CD4-positive, alpha-beta T cell treated with Interleukin-6 for 4 hours (primary cell): ENCODE measurements at places on chromosomes 2 and 18.

DNA sequence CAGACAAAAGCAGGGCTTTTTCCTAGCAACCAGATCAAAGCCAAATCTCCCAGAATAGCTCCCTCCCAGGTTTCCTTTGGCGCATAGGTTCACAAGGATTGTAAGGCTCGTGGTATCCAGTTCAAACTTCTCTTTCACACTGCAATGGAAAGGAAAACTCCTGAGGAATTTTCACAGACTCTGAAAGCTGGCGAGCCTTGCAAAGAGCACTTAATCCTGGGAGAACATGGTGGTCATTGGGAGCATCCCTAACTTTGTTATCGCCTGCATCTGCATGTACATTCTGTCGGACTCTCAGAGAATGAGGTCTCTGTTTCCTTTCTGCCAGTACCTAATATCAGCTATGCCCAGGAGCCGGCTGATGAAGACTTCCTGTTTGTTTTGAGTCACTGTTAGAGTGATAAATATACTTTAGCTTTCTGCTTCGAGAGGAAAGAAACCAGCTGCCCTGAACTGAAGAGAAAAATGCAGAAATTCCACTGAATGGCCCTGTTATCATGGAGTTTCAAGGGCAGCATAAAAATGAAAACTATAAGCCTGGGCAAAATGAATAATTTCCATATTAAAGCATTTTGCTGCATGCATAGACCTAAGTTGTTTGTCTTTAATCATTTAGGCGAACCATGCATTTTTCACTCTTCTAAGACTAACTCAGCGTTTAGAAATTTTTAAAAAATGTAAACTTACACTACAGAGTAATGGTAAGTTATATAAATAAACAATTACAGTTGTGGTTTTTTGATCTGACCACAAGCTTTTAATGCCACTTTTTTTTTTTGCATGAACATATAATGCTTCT is 76.4 kb upstream of the ZEB2 start:
- no peak for DNase-seq

DNA sequence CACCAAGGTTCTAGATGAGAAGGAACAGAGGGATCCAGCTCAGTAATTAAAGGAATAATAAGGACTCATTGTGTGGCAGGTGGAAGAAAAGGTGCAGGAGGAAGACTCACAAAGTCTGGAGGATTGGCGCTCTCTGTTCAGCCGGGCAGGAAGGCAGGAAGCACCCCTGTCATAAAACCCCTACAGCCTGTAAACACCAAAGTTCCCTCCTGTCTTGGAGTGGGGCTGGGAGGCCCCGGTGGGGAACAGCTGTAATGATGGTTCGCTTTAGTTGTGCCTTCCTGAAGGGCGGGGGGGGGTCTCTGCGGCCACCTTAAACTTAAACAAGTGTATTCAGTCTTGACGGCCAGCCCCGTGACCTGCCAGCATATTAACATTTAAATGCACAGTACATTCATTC is 84.3 kb downstream of the GBX2 start:
- no peak for DNase-seq

GRCh38 chr2:46164529-46165301 is 132.5 kb upstream of the EPAS1 start:
- DNase-seq, result no peak

GRCh38 chr18:4193086-4193485 is 262.0 kb downstream of the DLGAP1 start:
- DNase-seq, result no peak

GRCh38 chr2:5353565-5353964 is 338.6 kb upstream of the SOX11 start:
- no peak for DNase-seq

GRCh38 chr2:160842286-160842685 is 317.9 kb upstream of the TANK start:
- no peak for DNase-seq

DNA sequence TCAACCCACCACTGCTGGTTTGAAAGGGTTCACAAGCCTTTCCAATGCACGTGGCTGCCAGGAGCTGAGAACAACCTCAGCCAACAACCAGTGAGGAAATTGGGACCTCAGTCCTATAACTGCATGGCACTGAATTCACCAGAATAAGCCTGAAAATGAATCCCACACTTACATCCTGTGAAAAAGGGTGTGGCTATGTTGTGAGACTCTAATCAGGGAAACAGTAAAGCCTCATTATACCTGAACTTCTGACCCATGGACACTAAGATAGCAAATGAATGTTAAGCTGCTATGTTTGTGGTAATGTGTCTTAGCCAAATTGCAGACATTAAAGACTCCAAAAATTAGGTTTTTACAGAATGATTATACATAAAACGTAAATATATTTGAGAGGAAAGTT is 515.8 kb downstream of the IRS1 start:
- DNase-seq, result no peak

DNA sequence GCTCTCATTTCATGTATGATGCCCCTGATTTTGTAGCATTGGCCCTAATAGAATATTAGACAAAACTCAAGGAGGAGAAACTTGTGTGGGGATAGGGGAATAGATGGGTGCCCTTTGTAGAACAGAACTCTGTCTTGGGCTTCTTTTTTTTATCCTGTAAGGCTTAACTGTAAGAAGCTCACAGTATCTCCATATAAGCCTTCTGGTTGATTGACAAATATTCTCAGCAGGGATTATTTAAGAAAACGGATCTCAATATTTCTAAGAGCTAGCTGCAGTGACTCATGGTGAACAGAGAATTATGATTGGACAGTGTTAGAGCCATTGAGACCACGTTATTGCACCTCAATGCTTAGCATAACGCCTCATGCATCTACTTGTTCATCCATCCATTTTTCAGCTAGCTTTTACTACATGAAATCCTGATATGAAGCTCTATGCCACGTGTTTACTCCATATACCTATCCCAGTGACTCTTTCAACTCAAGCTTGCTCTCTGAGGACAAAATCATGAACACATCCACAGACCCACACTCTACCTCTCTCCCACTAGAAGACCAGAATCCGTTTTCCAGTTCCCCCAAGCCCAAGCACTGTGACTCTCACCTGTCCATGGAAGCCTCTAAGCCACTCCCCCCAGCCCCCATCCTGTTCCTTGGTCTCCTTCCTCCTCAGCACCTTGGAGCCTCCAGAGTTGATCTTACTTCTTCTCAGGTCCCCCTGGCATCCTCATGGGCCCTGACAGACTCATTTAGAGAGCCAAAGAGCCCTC is 99.2 kb downstream of the BCL2L11 start:
- DNase-seq, result no peak

DNA sequence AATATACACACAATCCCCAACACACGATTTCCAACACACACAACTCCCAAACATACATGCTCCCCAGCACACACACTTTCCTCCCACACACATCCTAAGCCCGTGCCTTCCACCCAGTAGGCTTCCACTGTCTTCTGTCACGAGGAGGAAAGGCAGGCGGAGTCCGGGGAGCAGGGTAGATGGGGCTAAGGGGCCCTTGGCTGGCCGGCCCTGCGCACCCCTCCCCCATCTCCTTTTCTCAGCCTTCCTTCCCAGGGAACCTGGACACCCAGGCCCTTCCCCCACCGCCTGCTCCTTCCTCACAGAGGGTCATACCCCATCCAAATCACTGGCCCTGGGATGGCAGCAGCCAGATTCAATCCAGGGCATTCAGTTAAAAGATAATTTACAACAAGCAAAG is 3.4 kb upstream of the PDCD1 start:
- no peak for DNase-seq

DNA sequence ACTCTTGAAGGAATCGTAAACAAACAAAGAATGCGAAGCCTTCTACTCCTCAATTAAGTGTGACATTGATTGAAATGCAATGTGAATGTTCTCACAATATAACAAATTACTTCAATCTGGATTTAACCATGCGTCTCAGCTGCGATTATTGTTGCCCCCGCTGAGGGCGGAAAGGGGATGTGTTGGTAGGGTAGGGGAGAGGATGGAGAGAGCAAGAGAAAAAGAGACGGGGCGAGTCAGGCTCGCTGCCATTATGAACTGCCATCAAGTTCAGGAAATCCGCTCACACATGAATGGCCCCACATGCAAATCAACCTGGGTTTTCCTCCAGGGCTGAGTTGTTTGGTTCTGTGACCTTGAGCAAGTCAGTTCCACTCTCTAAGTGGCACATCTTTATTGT is 129.8 kb downstream of the PXDN start:
- DNase-seq, result no peak

DNA sequence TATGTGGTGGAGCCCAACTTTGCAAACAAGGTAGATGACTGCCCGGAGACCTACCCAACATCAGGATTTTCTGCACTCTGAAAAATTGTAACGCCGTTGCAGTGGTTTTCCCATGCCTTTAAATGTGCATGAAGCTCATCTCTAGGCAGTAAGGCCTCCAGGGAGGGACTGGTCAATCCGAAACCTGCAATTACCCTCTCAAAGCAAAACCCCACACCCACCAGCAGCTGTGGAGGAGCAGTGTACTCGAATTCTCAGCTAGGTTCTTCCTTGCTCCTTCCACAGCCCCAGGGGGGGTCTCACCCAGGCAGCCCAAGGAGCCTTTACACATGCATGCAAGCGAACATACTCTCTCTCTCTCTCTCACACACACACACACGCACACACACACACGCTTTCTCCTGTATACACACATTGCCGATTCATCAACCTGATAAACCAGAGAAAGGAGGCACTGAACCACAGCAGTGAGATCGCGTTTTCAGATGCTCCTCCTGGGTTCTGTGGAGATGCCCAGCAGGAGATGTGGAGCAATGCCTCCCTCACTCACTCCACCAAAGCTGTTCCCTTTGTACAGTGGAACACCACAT is 109.2 kb downstream of the VIT start:
- no peak for DNase-seq

DNA sequence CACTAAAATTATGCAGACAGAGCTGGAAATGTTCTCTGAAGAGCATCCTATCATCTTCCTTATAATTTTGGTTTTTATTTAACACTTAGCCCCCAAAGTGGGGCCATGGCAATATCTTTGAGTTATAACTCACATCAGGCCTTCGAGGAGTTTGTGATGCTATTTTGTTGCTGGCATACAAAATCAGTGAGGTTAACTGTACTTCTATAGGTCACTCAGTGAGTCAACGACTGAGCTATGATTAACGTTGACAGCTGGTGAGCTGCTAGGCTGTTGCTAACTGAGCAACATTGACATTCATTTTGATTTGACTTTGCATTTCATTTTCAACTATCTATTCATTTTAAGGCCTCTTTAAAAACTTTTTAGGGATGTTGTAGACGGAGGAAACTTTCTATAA is 50.0 kb downstream of the GPD2 start:
- DNase-seq, result no peak

- DNase-seq, result no peak
Observed at GRCh38 chr2:30425326-30425725, 21.7 kb upstream of the LCLAT1 start.

DNA sequence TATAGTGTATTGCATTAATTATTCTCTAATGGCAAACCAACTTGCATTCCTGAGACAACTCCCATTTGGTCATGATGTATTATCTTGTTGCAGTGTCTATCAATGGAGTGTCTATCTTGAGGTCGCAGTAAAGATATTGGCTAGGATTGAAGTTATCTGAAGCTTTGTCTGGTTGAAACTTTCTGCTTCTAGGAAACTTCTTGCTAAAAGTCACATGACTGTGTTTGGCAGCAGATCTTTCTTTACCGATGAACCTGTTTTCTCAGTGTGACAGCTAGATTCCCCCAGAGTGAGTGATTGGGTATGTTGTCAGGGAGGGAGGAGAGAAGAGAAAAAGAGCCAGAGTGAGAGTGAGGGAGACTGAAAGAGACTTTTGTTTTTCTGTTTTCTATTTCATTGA is 119.6 kb downstream of the QPCT start:
- no peak for DNase-seq

GRCh38 chr2:104447831-104448434 is 406.0 kb upstream of the POU3F3 start:
- no peak for DNase-seq

- no peak for DNase-seq
Observed at GRCh38 chr2:207390302-207391095, 139.3 kb upstream of the CREB1 start.

DNA sequence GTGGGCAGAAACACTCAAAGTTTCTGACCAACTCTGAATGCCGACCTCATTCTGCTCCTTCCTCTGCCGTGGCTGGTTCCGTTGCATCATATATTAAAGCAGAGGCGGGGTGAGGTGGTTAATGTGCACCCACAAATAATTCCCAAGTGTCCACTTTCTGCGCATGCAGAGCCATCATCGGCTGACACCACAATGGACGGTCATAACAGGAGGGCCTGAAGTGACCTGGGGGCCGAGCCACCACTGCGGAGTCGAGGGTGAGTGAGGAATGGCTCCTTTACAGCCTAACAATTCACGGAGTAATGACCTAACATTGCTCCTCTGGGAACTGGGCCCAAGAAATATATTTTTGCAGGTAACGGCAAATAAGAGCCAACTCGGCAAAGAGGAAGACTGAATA is 32.9 kb upstream of the GLI2 start:
- no peak for DNase-seq

GRCh38 chr2:143083636-143084035 is 45.6 kb upstream of the ARHGAP15 start:
- no peak for DNase-seq

DNA sequence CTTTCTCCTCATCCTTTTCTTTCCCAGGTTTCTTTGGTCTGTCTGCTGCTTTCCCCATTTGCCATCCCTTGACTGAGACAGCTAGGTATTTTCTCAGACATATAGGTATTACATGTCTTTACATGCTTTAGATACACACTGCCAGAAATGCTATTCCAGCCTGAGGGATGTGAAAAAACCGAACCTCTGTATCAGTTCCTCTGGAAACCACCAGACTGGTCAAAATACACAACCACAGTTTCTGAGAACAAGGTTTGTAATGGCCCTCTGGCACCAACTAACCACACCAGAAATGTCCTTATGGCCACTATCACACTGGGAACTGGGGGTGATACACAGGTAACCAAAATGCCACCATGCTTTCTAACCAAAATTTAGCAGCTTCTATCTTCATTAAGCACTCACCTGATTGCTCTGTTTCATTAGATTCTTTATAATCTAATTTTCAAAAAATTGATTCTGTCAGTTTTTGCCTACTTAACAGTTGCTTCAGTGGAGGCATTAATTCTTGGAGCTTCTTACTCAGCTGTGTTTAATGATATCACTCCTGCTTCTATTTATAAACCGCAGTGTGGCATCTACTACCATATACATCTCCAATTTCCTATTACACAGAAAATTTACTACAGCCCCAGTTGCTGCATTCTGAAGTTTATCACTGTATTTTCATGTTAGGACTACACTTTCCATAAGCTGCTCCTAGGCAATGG is 243.5 kb downstream of the WDPCP start:
- DNase-seq, result no peak

DNA sequence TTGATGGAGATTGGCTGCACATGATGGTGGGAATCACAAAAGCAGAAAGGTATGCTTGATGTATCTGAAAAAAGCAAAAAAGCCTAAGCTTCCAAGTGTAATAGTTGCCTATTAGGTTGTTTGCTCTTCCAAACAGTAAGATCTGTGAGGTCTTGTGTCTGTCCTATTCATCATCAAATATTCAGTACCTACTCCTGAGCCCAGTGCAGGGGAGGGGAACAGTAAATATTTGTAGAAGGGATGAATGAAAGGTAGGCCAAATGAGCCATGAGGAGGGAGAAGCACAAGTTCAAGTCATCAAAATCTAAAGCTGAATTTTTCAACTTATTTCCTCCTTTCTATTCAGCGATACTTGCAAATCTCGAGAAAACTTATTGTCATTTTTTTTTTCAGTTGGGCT is 153.2 kb upstream of the ETAA1 start:
- no peak for DNase-seq

- peak; percentile 7 for DNase-seq
Observed at GRCh38 chr2:39620067-39620466, 45.6 kb upstream of the TMEM178A start.

- DNase-seq, result no peak
Observed at GRCh38 chr2:10584242-10584753, 105.5 kb downstream of the NOL10 start.

- DNase-seq, result no peak
Observed at GRCh38 chr18:60064271-60064670, 164.5 kb downstream of the PMAIP1 start.
